ENCODE measurements at places on chromosomes 7 and 10. TPM values are rescaled to one million over a fixed set of nuclear protein-coding genes. Genes with fewer than 3 reads are reported as not detected.

TMEM229A gene
- total RNA-seq = not detected

WDR11 gene
- 54.9 TPM for total RNA-seq

MBL2 gene
- total RNA-seq = not detected

NEUROD6 gene
- not detected for total RNA-seq

CADPS2 gene
- total RNA-seq = 10.9 TPM

DNA sequence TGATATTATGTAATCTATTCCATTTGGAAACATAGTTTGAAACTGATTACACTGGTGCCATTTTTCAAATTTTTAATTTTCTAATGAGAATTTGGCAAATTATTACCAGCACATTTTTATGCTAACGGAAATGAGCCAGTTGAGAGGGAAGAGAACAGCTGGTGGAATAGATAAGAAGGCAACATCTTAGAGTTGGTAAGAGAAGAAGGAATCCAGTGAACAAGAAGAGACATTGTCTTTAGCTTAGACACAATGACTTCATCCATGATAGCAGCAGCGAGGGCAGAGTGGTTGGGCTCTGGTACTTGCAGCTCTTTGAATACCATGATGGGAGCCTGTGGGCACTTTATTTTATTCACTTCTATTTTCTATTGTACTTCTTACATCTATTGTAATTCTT, 89.6 kb downstream of the CHRM2 start:
- DNase-seq = no peak

DNA sequence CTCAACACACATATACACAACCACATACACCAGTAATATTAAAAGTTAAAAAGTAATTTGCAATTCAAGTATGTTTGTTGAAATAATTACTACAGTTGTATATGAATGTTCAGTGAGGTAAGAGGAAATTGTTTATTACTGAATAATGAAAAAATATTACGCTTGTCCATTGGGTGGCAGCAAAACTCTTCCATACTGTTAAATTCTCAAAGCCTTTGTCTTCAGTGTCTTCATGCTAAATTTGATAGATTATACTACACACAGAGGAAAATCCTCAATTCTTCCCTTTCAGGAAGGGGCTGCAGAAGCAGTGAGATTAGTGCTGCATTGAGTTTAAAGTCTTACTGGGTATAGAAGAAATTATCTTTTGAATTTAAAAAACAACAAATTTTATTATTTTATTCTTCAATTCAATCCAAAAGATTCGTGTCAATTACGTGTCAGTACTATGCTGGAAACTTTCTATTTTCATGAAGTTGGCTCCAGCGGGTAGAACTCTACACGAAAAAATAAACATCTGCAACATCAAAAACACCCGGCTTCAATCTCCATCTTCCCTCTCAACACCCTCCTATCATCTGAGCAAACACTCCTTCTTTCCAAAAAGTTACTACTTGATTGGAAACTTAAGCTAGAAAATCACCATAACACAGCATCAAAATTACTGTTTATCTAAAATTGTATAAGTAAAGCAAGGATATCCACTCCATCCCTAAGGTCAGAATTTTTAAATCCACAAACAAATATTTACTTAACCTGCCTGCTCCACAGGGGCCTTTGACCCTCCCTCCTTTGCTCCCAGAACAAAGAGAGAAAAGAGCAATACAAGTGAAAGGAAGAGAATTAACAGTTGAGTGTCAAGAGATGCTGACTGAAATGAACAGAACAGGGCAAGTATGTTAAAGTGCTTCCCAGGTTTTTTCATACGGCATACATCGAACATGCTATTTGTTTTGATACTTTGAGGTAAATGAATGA, 37.0 kb upstream of the TES start:
- no peak for DNase-seq

DNA sequence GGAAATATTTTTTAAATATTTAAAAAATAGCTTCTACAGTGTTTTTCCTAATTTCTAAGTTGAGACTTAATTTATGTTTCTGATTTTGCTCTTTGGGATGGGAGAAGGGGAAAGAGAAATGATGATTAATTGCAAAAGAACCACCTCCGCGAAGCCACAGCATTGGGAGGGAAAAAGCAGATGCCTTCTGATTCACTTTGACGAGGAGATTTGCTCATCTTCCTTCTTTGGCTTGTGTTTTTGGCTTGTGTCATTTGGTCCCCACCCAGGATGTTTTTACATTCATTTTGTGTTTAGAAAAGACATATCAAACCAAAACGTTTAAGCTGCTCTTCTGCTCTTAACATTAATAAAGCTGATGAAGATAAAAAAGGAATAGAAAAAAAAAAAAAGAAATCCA, 121.7 kb downstream of the MACC1 start:
- DNase-seq = no peak

- DNase-seq = no peak
These were observed 257.1 kb downstream of the KLF6 start for GRCh38 chr10:3527869-3528268.

- DNase-seq = no peak
These were observed 17.8 kb upstream of the SLC16A12 start for GRCh38 chr10:89553064-89553734.

GRCh38 chr7:93374345-93374940, 142.3 kb downstream of the VPS50 start:
- no peak for DNase-seq

GRCh38 chr7:44215531-44215930, 14.8 kb downstream of the YKT6 start:
- DNase-seq = no peak

DNA sequence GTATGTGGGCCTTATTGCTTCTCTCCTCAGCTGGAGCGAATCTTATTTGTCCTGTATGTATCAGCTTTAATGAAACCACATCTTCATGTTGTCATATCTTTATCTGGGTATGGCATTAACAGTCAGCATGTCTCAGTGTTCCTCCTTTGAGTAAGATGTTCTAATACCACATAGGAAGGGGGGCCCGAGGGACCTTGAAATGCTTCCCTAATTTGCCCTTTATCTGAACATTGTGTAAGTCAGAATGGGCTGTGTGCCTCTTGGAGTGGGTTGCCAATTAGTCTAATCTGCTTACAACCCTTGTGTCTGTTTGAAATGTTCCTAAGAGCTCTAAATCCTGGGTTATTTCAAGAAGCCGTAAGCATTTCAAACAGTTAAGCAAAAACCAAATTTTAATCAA, 623.8 kb downstream of the SUGCT start:
- no peak for DNase-seq

DNA sequence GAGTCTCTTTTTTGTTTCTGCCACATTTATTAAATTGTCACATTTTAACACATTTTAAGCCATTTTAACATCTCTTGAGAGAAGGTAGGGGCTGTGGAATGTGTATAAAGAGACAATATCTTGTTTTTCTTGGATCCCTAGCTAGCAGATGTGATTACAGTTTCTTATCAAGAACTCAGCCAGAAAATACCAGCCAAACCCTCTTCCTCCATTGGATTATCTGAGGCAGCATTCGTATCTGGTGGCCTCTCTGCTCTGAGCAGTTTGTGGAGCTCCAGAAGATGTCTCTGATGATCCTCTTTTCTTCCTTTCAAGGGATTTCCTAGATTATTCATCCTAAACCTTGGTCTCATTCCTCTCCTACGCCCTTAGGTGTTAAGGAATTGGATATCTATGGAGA, 35.3 kb upstream of the PFKFB3 start:
- no peak for DNase-seq

GRCh38 chr10:17330501-17330900, 102.5 kb downstream of the VIM start:
- no peak for DNase-seq

DNA sequence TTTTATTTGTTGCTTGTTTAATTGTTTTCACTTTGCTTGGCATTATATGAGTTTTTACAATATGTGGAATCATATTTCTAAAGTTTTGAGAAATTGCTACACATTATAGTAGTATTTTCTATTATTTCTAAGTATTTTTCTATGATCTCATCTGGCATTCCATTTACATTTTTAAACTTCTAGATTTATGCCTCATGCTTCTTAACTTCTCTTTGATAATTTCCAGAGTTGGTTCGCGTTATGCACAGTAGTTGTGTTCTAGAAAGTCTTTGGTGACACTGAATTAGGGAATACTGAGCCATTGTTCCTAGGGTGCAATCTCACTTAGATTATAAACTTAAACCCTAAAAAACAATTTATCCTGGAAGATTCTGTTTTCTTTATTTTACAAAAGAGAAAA, 129.2 kb downstream of the GNAI1 start:
- DNase-seq = no peak

GRCh38 chr7:140902303-140902953, 22.3 kb downstream of the BRAF start:
- no peak for DNase-seq

- no peak for DNase-seq
These were observed 209.2 kb downstream of the SNX10 start for GRCh38 chr7:26500749-26501352.

DNA sequence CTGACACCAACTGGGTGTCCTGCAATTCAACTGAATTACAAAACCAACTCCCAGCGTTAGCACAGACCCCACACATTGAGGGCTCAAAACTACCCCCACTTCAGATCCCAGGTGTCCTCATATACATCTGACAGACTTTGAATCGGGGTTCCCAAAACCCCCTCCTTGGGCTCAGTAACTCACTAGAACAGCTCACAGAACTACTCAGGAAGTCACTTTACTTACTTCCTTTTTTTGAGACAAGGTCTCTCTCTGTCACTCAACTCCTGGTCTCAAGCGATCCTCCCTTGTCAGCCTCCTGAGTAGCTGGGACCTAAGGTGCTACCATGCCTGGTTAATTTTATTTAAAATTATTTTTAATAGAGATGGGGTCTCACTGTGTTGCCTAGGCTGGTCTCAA, 456.0 kb downstream of the SDK1 start:
- no peak for DNase-seq

GRCh38 chr10:112287844-112288243, 4.6 kb downstream of the TECTB start:
- DNase-seq = no peak

DNA sequence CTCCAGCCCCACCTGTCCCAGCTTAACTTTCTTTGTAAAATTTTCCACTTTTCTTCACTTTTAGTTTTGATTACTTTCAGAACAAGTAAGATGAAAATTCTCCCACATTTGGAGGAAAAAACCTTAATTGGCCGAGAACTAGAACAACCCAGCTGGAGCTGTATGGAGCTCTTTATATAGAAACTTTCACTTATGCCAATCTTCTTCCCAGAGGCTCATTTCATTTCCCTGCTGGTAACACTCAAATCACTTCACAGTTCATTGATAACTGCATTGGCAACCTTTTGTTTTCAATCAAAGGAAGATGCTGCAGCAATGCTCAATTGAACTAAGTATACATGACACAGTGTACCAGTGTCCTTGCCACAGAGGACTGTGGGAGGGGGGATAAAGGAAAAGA, 176.2 kb upstream of the NOBOX start:
- no peak for DNase-seq

GRCh38 chr7:1948887-1949680, 279.0 kb downstream of the ELFN1 start:
- no peak for DNase-seq

DNA sequence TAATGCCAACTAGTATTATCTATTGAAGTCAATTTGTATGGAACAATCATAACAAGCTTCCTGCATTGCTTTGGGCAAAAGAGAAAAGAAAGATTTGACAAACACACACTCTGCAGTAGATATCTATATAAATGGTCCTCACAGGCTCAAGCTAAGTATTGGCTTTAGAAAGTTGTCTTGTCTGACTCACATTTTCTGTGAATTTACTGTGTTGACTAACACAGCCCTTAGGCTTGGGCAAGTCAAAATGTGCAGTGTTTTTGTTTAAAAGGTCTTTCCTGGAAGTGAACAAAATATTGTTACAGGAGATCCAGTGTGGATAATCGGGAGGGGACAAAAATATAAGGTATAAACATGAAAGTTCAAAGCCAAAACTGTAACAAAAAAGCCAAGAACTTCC, 194.4 kb downstream of the RELN start:
- no peak for DNase-seq

DNA sequence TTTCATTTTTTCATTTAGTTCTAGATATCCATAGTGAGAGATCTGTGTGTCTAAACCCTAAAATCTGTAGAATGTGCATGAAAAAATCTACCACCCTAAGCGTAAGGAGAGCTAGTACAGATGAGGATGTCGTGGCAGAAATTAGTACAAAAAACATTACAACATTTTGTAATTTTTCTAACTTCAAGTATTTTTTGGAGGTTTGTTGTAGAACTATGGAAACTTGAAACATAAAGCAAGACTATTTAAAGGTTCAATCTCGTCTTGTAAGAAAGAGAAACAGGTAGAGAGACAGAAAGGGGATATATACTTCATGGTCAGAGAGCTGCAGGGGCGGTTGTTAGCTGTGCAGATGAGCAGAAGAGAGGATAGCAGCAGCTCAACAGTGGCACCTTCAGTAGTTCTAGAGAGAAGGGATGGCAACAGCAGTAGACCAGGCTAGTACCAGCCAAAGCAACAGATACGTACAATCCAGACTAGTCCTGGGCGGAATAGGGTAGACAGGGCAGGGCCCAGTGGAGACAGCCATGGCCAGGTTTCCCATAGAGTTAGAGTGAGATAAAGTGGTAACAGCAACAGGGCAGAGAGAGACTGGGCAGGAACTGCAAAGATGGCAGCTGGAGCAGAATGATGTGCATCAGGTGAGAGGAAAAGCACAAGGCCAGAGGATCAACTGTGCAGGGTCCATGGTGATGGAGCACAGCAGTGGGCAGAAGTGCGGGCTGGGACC, 145.2 kb downstream of the FRMD4A start:
- no peak for DNase-seq

All from transverse colon (tissue), 4 donors.